ENCODE measurements at places on chromosomes 6 and 20. TPM values are rescaled to one million over a fixed set of nuclear protein-coding genes. Genes with fewer than 3 reads are reported as not detected.

- DNase-seq: no peak
Measured at GRCh38 chr20:35345189-35345588, 53.0 kb upstream of the FAM83C start.

- no peak for DNase-seq
Measured at GRCh38 chr6:47809873-47810272, 28.0 kb downstream of the OPN5 start.

GRCh38 chr20:41213150-41213820 is 75.9 kb downstream of the PLCG1 start:
- no peak for DNase-seq

GRCh38 chr20:42125426-42125825 is 507.2 kb upstream of the CHD6 start:
- no peak for DNase-seq

- no peak for DNase-seq
Measured at GRCh38 chr20:24668384-24668702, 198.9 kb downstream of the SYNDIG1 start.

GRCh38 chr6:46080111-46080510 is 49.7 kb upstream of the ENPP4 start:
- DNase-seq: no peak

DNA sequence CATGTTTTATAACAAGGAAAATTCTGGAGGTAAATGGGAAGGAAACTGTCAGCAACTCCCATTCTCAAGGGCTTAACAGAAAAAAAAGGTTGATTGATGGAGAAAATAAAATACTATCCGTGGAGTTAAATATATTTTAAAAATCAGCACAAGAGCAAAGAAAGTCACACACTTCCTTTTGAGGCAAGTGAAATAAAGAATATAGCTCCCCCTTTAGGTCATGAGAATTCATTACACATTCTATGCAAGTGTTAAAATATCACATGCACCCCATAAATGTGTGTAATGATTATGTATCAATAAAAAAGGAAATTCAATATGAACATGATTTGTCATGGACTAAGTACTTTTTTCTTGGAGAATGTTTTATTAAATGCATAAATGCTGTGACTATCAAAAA is 349.2 kb downstream of the TPBG start:
- DNase-seq: no peak

GRCh38 chr20:41063442-41063841 is 34.8 kb downstream of the TOP1 start:
- no peak for DNase-seq

DNA sequence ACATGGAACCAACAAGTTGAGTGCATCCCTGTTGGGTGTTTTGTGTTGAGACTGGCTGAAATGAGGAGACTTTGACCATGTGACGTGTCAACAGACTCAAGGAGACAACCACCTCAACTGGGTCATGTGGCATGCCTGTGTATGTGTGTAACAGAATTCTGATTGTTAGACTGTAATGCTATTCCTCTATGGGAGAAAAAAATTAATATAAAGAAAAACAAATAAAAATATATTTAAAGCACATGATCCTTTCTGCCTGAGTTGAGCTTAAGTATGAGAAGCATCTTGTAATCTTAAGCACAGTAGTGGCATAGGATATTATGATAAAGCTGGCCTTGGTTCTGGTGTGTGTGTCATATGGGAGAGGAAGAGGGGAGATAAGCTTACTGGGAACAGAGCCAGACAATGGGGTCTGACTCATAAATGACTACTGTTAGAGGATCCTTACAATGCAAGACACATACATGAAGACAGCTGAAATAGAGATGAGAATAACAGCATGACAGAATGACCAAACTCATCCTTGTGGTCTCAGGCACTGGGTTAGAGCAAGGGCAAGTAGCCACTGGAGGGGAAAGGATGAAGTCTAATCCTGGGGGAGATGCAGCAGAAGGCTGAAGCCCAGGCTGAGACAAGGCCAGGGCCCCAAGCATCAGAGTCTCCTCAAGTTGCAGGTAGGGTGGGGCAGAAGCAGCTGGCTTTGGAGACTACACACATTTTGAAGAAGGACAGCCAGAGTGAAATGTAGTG is 9.2 kb downstream of the TP53INP2 start:
- no peak for DNase-seq

DNA sequence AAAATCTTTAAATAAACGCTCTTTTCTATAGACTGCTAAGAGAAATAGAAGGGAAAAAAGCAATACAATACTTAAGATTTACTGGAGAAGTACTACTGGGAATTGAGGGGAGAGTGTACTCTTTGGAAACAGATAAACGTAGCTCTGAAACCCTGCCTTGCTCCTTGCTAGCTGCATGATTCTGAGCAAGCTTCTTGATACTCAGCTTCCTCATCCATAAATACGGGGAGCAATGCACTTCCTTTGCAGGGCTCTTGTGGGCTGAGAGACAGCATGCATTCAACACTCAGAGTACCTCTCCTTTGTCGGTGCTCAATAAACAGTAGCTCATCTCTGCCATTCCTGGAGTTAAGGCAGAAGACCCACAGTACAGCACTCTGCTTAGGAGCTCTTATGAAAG is 159.7 kb downstream of the BTBD9 start:
- no peak for DNase-seq

DNA sequence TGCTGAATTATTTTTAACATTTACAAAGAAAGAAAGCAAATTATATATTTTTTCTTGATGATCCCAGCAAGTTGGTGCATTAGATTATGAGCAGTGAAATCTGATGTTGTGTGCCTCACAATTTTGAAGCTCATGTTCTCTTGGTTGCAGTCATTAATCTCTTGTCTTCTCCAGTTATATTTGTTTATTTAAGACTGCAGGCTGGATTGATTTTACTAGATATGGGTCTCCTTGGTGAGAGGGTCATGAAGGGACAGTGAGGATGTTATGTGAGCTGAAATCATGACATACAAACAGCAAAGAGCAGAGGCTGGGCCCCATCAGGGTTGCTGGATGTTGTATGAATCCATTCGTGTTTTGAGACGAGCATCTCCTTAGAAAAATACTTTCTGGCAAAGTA is 64.2 kb upstream of the AKIRIN2 start:
- no peak for DNase-seq

DNA sequence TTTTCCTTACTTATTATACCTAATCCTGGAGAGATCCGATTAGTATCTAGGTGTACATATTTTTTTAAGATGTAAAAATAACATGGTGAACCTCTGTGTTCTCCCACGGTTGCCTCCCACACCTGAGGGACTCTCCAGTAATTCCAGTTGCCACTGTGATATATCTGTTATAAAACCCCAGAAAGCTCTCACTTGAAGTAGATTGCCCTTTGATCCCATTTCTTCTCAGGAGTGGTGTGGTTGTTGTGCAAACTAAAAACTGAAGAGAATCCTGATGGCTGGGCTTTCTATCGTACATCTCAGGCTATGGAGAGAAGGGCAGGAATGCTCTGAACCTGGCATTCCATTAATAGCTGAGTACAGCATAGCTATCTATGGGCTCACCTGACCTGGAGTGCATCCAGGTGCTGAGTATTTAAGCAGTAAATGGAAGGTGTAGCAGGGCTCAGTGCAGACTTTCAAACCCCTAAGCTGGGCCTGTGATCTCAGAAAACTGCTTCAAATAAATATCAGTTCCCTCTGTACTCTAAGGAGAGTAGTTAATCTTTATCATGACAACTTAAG is 41.0 kb downstream of the VGLL2 start:
- DNase-seq: no peak

GRCh38 chr6:5412663-5413062 is 151.3 kb downstream of the FARS2 start:
- DNase-seq: no peak

DNA sequence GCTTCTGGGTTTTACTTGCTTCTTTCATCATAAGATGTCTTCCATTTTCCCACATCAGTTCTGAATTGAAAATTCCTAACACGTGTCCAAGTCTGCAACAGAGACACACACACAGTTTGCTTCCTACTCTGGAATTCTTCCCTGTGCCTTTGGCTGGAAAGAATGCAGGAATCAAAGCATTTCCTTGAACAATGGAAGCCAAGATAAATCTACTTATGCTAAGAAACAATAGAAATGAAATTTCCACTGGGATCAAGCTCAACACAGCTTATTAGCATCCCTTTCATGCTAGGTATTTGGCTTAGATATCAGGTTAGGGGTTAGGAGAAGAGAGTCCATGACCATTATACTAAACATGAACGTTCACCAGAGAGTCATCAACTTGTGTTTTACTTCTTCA is 101.1 kb upstream of the SCAF8 start:
- DNase-seq: no peak

DNA sequence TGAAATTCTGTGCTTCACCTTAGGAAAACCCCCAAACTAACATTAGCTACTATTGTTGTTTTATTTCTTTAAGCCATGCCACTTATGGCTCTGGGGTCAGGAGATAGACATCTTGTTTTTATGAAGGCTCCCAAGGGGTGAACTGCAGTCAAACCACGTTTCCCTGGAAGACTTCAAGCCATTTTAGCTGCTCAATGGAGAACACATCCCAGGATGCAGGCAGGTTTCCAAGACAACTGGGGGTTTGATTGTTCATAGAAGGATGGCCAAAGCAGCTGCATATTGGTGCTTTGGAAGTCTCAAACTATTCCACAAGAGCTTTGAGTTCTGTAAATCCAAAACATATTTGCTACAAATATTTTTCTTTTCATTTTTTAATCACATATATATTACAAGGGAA is 818.0 kb downstream of the MAFB start:
- no peak for DNase-seq

DNA sequence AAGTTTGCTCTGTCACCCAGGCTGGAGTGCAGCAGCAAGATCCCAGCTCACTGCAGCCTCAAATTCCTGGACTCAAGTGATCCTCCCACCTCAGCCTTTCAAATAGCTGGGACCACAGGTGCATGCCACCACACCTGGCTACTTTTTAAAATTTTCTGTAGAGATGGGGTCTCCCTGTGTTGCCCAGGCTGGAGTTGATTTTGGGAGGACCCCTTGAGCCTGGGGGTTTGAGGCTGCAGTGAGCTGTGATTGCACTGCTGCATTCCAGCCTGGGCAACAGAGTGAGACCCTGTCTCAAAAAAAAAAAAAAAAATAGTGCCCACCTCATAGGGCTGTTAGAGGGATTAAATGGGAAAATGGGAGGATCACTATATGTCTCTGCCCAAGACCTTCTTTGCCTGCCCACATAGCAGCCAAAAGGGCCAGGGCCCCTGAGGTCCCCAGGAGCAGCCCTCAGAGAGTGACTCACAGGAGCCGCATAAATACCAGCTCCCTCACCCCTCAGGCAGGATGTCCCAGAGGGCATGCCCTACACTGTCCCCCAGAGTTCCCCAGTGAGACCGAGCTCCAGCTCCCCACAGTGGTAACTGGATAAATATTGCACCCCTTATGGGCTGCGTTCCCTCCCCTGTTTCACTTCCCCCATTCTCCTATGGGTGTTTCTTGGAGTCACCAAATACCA is 11.7 kb upstream of the MDGA1 start:
- no peak for DNase-seq

GRCh38 chr6:68071740-68072139 is 563.3 kb upstream of the ADGRB3 start:
- no peak for DNase-seq

DNA sequence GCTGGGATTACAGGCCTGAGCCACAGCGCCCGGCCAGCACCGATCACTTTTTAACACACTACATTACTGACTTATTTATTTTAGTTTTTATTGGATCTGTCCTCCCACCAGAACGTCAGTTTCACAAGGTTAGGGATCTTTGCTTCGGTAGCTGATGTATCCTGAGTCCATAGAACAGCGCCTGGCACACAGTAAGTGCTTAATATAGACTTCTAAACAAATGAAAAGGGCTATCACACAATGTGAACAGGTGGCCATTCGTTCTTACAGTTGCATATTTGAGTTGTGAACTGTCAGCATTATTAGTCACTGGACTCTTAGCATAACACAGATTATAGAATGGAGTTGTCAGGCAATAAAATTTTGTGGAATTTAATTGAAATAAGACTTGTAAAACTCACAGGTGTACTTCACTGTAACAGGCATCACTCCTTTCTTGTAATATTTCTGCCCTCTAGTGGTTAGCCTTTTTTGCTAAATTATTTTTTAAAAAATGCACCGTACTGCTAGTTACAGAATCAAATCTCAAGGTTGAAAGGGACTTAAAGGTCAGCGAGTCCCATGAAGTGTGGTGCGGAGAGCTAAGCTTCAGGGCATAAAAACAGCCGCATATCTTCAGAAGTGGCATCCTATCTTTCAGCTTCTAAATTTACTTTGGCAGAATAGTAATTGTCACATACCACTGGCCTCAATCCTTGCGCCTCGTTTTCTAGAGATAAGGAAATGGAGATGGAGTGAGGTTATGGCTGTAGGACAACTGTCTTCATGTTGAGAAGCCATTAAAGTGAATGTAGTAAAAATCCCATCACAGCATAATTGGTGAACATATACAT is 3.4 kb upstream of the TBC1D7 start:
- DNase-seq: no peak

DNA sequence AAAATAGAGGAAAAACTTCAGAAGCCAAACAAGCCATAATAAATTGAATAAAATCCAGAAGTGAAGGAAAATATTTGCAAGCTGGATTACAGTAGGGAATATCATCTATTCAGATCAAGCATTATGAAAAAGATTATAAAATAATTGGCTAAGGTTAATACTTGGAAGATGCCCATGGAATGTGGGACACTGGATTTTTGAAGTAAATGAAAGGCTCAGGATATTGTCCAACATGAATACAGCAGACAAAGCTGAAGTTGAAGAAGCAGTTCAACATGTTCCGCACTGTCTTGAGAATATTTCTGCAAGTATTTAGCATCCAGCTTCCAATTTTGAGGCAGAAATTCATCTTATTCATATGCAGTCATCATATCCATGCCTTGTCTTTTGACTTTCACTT is 1278.4 kb upstream of the GJE1 start:
- DNase-seq: no peak

GRCh38 chr6:43076464-43077332 is 584 bp downstream of the PTK7 start:
- no peak for DNase-seq

GRCh38 chr6:38103921-38104320 is 284.4 kb downstream of the ZFAND3 start:
- DNase-seq: no peak

GRCh38 chr6:168359794-168360193 is 40.2 kb upstream of the DACT2 start:
- no peak for DNase-seq

DNA sequence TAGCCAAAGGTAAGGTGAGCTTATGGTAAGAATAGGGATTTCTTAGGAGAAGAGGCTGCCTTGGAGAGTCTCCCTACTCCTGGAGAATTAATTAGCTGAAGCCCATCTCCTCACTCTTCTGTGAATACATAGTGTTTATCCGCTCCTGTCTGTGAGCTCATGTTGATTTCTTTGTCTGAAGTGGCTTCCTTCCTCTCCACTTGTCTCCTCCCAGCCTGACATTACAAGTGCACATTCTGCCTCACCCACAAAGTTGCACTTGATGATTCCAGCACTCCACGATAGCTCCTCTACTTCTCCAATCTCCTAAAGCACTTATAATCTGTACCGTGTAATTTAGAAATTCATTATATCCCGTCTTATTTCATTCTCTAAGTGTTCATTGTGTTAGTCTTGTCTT is 287.2 kb downstream of the QKI start:
- DNase-seq: no peak

Gene KCNS1
- total RNA-seq: 0.27 TPM

Gene FGD2
- total RNA-seq: 5.1 TPM

Gene HMGCLL1
- 0.18 TPM for total RNA-seq

Gene ECT2L
- not detected for total RNA-seq

Gene WFDC5
- total RNA-seq: not detected

Gene NKX2-2
- 1.4 TPM for total RNA-seq

Gene CAP2
- total RNA-seq: 7.1 TPM

Gene EEF1A2
- total RNA-seq: 1.8 TPM

Data from left colon (tissue), 2 donors.